ENCODE measurements at places on chromosomes 2 and 18. TPM values are rescaled to one million over a fixed set of nuclear protein-coding genes. Genes with fewer than 3 reads are reported as not detected.

DNA sequence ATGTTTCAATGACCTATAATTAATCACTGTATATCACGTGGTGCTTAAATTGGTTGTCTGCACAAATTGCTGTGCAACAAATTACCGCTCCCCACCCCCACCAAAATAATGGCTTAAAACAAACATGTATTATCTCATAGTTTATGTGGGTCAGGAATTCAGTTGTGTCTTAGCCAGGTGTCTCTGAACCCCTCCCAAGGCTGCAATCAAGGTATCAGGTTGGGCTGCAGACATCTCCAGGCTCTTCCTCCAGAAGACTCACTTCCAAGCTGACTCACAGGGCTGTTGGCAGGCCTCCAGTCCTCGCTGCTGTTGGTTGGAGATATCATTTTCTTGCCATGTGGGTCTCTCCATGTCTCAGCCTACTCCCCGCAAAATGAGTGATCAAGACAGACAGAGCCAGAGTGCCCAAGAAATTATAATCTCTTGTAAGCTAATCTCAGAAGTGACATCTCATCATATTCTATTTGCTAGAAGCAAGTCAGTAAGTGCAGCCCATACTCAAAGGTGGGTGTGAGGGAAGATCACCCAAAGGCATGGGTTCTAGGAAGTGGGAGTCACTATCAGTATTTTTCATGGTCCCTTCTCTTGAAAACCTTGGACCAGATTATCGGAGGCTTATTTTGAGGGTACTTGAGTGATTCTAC, 38.4 kb downstream of the SPC25 start:
- no peak for DNase-seq
- no peak overlapping the region for H3K4me3 ChIP-seq
- H3K4me1 ChIP-seq, result peaks cover 16% of the 10 kb centered on the region

DNA sequence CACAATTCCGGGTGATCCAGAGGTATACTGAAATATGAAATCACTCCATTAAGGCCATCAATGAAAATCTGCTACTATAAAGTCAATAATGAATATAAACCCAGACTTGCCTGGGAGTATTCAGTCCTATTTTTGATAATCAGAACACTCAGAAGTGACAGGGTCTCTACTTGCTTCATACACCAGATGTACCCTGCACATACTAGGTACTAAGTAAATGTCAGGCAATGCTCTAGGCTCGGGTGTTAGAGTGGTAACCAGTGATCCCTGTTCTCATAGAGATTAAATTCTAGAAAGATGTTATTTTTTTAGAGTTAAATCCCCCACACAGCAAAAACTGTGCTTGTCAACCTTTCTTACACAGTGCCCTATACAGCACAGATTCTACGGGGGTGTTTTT, 12.3 kb downstream of the STAT1 start:
- no peak overlapping the region for H3K4me3 ChIP-seq
- no peaks in the 10 kb centered on the region for H3K4me1 ChIP-seq
- no peak overlapping the region for H3K27ac ChIP-seq
- DNase-seq, result no peak
- H3K36me3 ChIP-seq, result peaks cover 35% of the 10 kb centered on the region

DNA sequence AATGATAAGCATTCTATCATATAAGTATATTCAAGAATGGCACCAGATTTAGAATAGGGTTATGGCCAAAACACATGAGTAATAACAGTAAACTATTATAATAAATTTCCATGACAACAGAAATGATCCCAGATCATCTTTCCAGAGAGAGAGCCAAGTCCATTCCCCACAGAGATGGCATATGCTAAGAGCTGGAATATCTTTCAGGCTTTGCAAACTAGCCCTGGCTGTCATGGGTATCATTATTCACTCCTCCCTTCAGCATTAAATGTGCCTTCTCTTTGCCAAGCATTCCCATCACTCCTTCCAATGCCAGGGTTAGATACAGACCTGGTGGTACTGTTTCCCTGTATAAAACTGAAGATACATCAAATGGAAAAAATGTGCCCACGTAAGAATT, 10.9 kb downstream of the FEZ2 start:
- H3K27me3 ChIP-seq, result no peaks in the 10 kb centered on the region
- peaks cover 13% of the 10 kb centered on the region for H3K36me3 ChIP-seq
- H3K4me1 ChIP-seq, result no peaks in the 10 kb centered on the region
- no peak overlapping the region for H3K27ac ChIP-seq
- H3K4me3 ChIP-seq, result no peak overlapping the region

GRCh38 chr2:238938003-238938400, 90.1 kb downstream of the TWIST2 start:
- H3K27ac ChIP-seq, result no peak overlapping the region
- no peaks in the 10 kb centered on the region for H3K4me1 ChIP-seq
- H3K27me3 ChIP-seq, result peaks cover 11% of the 10 kb centered on the region
- no peak overlapping the region for H3K4me3 ChIP-seq
- no peaks in the 10 kb centered on the region for H3K36me3 ChIP-seq

GRCh38 chr18:1846640-1847039, 724.7 kb downstream of the METTL4 start:
- H3K27ac ChIP-seq, result no peak overlapping the region
- H3K4me1 ChIP-seq, result no peaks in the 10 kb centered on the region
- H3K27me3 ChIP-seq, result no peaks in the 10 kb centered on the region

DNA sequence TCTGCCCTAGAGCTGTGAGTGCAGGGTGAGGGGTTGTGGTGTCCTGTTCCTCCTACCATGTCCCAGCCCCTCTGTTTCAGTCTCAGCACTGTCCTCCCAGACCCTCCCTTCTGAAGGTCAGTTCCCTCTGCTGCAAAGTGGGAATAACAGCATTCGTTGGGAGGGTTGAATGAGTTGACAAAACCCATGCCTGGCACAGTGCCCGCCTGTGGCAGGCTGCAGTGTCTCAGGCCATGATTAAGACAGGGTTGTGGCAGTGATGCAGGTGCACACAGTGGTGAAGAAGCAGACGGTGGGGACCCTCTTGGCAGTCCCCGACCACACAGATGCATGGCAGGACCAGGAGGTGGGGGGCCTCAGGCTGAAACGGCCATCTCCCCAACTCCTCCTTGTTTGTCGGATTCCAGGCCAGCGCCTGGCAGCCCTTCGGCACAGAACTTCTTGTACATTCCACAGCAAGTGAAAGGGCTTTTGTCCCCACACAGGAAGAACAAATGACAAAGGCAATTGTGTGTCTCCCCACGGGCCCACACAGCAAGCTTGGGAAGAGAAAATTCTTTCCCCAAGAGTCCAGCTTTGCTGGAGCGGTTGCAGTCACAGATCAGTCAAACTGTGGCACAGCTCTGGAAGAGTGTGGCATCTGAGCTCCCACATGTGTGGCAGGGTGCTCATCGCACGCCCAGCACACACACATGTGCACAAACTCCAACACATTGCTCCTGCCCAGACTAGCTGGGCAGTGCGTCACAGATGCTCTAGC, 92.0 kb upstream of the MSH2 start:
- no peaks in the 10 kb centered on the region for H3K36me3 ChIP-seq
- peaks cover 95% of the 10 kb centered on the region for H3K4me1 ChIP-seq
- H3K27me3 ChIP-seq, result no peaks in the 10 kb centered on the region
- H3K27ac ChIP-seq, result peak overlapping the region; percentile 77
- peak overlapping the region; percentile 14 for H3K4me3 ChIP-seq

DNA sequence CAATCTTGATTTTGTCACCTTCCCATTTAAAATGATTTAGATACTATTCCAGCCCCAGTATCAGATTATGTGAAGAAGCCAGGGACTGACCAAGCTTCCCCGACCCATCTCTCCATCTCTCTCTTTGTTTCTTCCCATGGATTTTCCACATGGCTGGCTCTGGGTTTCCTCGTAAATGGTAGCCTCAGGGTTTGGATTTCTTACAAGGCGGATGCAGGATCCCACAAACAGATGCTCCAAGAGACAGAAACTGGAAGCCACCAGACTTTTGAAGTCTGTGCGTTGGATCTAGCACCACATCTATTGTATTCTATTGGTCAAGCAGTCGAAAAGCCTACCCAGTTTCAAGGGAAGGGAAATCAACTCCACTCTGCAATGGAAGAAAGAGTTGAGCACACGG, 46.0 kb upstream of the SPHKAP start:
- H3K4me1 ChIP-seq, result no peaks in the 10 kb centered on the region
- no peak overlapping the region for H3K27ac ChIP-seq
- no peak overlapping the region for H3K4me3 ChIP-seq

DNA sequence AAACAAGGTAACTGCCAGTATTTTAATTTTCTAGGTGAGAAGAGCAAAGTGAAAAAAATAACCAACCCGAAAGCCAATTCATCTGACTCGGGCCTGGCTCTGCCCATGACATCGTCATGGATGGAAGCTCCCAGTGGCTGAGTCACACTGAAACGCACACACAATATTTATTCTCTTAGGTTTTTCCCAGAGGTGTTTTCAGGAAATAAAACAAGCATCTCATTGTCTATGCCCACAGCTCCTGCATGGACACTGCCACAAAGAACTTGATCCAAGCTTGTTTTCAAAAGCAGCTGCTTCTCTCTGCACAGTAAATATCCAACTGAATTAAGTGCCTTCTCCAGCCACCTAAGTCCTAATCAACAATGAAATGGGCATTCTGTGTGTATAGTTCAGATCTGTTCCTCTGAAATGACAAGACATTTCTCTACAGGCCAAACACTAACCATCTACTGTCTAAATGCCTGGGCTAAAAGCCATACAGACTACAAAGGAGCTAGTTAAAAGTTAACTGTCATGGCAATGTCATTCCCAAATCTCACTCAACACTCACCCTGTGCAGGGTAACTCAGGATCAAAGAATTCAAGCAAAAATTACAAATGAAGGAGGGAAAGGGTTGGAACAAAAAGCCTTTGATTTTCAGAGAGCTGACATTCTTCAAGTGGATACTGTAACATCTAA, 62.9 kb downstream of the RPL31 start:
- no peaks in the 10 kb centered on the region for H3K27me3 ChIP-seq
- DNase-seq, result peak; percentile 98
- peaks cover 69% of the 10 kb centered on the region for H3K4me1 ChIP-seq
- H3K36me3 ChIP-seq, result peaks cover 7% of the 10 kb centered on the region
- H3K4me3 ChIP-seq, result peak overlapping the region; percentile 56
- peak overlapping the region; percentile 92 for H3K27ac ChIP-seq

Gene GCKR
- total RNA-seq, result 15.2 TPM

Gene SCN7A
- total RNA-seq, result not detected
